HT-29 (cell line): ENCODE measurements at places on chromosomes 7 and 10. TPM values are rescaled to one million over a fixed set of nuclear protein-coding genes. Genes with fewer than 3 reads are reported as not detected.

The ABCC2 gene
- total RNA-seq = 0.55 and 2.5 TPM in 2 replicates

The CLDN3 gene
- total RNA-seq = 413 and 446 TPM in 2 replicates

The NEBL gene
- 0.68 and 2.2 TPM in 2 replicates for total RNA-seq

The TMEM225B gene
- 0.05 TPM in 1 of 2 replicates, not detected in the other for total RNA-seq

The FXYD4 gene
- total RNA-seq = not detected in 2 replicates

The TAS2R41 gene
- total RNA-seq = not detected in 2 replicates

The CPA2 gene
- total RNA-seq = not detected in 2 replicates

The BICC1 gene
- not detected in 2 replicates for total RNA-seq

The ADARB2 gene
- total RNA-seq = not detected in 2 replicates

The ARMC3 gene
- total RNA-seq = not detected in 2 replicates

The UCN3 gene
- total RNA-seq = 0.36 and 0.60 TPM in 2 replicates

The SCRN1 gene
- total RNA-seq = 17.0 and 18.6 TPM in 2 replicates

The FOXI2 gene
- total RNA-seq = not detected in 2 replicates

The CPXM2 gene
- total RNA-seq = not detected in 2 replicates

The ARL4A gene
- total RNA-seq = 24.2 and 26.8 TPM in 2 replicates

The GBX1 gene
- total RNA-seq = not detected in 2 replicates

The GRB10 gene
- 6.6 and 9.0 TPM in 2 replicates for total RNA-seq

The TLX1 gene
- not detected in 2 replicates for total RNA-seq

The RSPH10B2 gene
- 0.08 TPM in 1 of 2 replicates, not detected in the other for total RNA-seq

The MALRD1 gene
- 0.64 and 0.68 TPM in 2 replicates for total RNA-seq

The AHCYL2 gene
- total RNA-seq = 8.4 and 8.6 TPM in 2 replicates

The YKT6 gene
- total RNA-seq = 127 and 138 TPM in 2 replicates

The NPC1L1 gene
- total RNA-seq = 0.13 and 0.31 TPM in 2 replicates

The TIMM23 gene
- total RNA-seq = 89.0 and 90.5 TPM in 2 replicates

The PTTG1IP2 gene
- total RNA-seq = not detected in 2 replicates

The JAKMIP3 gene
- total RNA-seq = 0.08 TPM in 1 of 2 replicates, not detected in the other

The NUPR2 gene
- total RNA-seq = not detected in 2 replicates

The SFTPD gene
- not detected in 2 replicates for total RNA-seq

The C7orf57 gene
- total RNA-seq = not detected in 2 replicates

The RHBDD2 gene
- total RNA-seq = 53.8 and 58.7 TPM in 2 replicates

The ZNF25 gene
- total RNA-seq = 0.15 and 0.60 TPM in 2 replicates

The ASB10 gene
- total RNA-seq = not detected in 2 replicates

The COMMD3 gene
- 12.4 and 13.4 TPM in 2 replicates for total RNA-seq

The LRRC4 gene
- total RNA-seq = not detected in 2 replicates

The FAM131B gene
- 13.2 and 17.6 TPM in 2 replicates for total RNA-seq

The CAMK1D gene
- total RNA-seq = 0.15 and 0.18 TPM in 2 replicates

The HOXA4 gene
- 2.2 and 3.7 TPM in 2 replicates for total RNA-seq

The DMBT1 gene
- total RNA-seq = 0.38 and 0.39 TPM in 2 replicates
